ENCODE measurements at places on chromosomes 1 and 21.

GRCh38 chr1:157137408-157138219 is 581 bp downstream of the ETV3 start:
- DNase-seq: no peak

DNA sequence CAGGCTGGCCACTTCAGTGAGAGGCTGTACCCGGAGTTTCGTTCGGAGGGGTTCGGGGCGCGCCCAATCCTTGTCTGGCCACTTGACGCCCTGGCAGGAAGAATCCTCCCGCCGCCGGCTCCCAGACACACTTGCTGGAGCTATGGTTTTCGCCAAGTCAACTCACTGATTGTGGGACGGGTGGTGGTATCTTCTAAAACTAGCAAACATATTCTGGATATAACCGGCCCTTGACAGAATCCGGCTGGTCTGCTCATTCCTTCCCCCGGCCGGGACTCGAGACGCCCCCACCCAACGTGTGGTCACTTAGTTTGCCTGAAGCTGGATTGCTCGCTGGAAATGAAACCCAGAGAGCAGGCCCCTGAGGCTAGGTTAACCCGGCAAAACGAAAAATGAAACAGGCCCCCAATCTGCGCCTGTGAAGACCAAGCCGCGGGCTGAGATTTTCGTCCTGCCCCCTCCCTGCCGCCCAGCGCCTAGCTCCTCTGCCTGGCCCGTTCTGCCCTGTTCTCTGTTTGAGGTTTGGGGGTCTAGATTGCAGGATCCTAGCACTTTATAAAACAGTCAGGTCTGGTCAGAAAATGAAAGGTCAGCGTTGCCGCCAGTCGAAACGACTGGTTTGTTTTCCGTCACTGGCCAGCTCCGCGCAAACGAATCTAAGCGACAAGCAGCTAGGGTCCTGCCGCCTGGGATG is 4.6 kb downstream of the GFI1 start:
- no peak for DNase-seq

DNA sequence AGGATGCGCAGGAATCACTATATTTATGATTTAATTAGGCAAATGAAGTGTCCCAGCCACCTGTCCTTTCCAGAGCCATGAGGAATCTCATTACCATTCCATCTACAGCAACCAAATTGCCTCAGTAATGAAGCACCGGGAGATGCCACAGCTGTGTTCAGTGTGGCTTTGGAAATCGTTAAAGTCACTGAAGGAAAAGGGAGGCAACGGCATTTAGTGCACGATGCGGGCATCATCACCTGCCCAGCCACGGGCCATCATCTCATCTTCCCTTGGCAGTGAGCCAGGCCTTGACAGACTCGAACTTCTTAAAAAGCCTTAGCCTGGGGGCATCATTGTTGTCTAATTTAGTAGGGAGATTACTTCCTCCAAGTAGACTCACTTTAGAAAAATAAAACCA is 67.8 kb downstream of the CNIH3 start:
- no peak for DNase-seq

- no peak for DNase-seq
These were observed 9.6 kb downstream of the SLC37A1 start for GRCh38 chr21:42523211-42523610.

DNA sequence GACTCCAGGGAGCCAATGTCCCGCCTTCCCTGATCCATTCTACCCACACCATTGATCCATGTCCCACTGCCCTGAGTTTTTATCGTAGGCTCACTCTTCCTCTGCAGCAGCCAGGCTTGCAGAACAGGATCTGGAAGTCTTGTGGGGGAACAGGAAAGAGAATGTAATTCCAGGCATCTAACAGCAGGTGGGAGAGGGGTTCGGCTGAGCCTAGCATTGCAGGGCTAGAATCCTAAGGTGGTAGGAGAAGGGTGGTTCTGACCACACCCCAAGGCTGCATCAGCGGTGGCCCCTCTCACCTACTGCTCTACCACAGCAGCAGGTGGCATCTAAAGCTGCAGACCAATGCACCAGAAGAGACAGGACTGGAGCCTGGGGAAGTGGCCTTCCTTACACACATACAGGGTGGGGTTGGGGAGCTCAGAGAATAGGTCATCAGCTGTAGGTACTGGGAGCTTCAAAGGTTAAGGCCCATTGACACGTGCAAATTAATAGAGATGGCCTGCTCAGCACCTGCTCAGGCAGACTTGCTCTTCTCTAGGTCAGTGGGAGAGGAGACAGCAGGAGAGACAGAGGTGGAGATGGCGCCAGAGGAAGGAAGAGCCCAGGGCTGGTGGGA is 20.5 kb downstream of the KNCN start:
- no peak for DNase-seq

DNA sequence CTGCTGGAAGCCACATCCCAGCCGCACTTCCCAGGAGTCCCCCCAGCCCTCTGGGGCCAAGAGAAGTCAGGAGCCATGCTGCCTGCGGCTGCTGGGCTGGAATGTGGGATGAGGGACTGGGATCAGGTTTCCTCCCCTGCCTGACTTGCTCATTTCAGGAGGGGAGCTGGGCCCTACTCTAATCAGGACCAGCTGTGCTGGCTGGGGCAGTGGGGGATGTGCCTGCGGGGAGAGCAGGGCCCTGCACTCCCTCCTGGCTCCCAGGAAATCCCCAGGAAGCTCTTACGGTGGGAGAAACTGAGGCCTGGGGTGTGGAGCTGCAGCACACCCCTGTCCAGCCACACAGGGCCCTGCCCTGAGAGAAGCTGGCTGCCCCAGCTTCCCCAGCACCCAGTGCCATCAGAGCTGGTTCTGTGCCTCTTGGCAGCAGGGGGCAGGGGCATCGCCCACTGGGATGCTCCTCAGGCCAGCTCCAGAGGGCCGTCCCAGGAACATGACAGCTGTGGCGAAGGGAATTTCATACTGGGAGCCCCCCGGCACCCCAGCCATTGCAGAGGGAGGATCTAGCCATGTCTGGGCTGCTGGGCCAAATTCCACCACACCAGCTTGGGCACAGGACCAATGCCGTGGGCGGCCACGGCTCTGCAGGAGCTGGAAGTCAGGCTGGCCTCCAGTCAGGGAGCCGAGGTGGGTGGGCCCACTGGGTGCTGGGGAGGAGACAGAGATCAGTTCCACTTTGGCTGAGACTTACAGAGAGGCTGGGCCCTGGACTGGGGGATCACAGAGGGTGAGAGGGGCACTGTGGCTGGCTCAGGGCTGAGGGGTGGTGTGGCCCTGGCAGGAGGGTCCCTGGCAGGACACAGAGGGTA is 21.3 kb upstream of the PRSS38 start:
- DNase-seq: no peak

DNA sequence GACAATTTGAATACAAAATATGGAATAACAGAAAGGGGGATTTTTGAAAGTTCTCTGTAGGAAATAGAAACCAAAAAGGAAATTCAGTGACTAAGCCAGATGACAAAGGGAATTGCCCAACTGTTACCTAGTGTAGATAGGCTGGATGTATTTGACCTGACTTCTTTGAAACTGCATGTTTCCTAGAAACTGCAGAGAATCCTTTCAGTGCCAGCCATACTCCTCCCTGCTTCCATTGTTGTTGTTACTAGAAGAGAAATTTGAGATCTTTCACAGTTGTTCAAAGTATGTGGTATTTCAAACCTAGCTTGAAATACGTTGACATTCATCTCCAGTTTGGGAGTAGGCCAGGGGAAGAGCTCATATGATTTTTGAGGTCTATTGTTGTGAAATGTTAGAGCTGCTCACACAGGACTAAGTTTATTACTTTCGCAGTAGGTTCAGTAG is 1.8 kb upstream of the GBP5 start:
- no peak for DNase-seq

DNA sequence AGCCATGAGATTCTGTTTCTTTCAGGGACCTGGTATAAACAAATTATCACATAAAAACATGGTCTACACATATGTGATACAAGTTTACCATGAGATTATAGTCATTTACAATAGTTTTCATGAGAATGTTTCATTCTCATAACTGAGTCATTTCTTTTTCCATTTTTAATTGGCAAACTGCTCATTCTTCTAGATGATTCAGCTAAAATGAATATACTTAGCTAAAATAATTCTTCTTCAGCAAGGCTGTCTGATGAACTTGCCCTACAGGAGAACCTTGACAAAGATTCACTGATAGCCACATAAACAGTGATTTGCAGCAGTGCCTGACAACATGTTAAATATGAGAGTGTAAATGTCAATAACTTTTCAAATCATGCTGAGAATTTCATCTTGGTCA is 253.2 kb downstream of the FMN2 start:
- DNase-seq: no peak

DNA sequence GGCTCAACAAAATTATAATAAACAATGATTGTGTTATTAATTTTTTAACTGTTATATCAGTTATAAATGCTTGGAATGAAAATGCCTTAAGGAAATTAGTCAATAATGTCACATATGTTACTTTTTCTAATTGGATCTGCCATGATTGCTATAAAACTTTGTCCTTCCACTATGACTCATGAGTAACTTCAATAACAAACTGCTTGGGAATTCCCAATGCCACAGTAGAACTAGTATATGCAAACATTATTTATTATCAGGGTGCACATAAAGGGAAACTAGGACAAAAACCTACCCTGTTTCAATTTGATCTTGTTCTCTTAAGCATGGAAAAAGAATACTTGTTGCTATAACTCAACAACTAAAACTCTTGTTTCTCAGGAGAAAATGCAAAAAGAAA is 59.1 kb upstream of the PDC start:
- DNase-seq: no peak

- no peak for DNase-seq
These were observed 153.4 kb downstream of the NRIP1 start for GRCh38 chr21:14911351-14911750.

DNA sequence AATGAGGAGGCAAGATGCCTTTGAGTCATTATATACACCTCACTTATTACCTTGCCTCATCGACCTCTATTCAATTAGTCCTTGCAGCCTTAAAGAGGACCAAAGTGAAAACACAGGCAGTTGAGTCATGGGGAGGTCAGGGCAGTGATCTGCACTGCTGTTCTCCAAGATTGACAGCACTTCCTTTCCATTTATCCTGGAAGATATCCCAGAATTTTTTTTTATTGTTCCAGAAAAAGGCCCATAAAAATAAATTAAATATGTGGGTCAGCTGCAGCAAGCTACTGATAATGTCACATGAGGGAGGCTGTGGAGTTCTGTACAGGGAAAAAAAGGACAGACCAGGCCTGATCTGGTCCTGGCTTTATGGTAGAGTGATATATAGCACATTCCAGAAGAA is 33.2 kb upstream of the CDC42BPA start:
- DNase-seq: no peak

- no peak for DNase-seq
These were observed 20.4 kb upstream of the WARS2 start for GRCh38 chr1:119160866-119161265.

GRCh38 chr1:243946253-243946652 is 96.2 kb upstream of the AKT3 start:
- DNase-seq: no peak

DNA sequence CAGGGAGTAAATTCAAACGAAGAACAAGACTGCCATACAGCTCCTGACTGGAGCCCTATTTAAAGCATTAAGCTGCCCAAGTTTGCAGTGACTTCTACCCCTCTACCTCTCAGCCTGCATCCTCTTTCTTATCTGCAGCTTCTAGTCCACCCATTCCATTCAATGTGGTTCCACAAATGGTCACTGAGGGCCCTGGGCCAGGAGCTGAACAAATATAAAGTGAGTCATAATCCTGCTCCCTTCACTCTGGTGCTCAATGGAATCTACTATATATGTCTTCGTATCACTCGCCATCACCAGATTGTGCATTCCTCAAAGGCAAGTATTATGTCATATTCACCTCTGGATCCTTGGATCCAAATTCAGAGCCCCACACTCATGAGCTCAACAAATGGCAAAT is 398.7 kb downstream of the BRINP2 start:
- no peak for DNase-seq

- DNase-seq: no peak
These were observed 3.6 kb downstream of the CR1L start for GRCh38 chr1:207648334-207649209.

DNA sequence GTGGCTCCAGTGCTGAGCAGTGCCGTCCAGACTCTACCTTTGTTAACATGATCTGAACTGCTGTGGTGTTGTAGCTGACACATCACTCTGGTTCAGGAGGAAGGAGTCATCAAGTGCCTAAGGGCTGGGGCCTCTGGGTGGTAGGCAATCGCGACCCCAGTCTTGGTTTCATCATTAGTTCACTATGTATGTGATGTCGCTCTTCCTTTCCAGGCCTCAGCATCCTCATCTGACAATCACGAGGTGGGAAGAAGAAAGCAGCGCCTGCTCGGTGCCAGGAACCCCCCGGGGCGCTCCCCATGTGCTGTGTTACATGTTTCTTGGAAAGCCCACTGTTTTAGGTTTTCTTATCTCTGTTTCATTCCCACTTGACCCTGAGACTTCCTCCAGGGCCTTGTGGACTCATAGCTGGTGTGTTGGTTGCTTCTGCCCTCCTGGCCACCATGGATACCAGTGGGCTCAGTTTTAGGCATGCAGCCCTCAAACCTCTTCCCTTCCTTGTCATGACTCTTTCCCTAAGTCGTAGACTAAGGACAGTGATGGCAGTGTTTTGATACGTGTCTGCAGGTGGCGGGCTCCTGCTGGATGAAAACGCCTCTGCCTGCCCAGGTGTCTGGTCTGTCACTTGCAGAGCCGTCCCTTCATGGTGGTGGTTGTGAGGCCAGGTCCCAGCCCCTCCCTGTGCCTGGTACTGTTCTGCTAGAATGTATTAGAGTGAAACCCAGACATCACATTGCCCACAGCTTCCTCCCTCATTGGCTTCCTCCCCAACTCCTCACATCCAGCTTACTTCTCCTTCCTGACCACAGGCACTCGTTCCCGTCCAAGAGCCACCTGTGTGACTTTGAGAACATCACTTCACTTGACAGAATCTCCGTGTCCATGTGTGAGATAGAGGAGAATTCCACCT is 17.2 kb upstream of the FOXO6 start:
- DNase-seq: no peak

GRCh38 chr1:165549973-165550372 is 6.2 kb downstream of the LRRC52 start:
- no peak for DNase-seq

DNA sequence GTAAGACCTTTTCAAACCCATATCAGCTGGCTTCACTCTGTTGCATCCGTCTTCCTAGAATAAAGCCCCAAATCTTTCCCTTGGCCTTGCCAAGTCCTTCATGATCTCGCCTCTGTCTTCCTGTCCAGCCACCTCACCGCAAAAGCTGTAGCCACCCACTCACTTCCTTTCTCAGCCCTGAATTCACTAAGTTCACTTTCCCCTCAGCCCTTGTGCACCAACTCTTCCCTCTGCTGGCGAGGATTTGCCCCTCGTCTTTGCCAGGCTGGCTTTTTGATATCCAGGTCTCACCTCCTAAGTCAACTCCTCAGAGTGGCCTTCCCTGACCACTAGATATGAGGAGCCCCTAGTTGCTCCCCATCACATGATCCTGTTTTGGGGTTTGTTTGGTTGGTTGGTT is 3.9 kb upstream of the COL16A1 start:
- no peak for DNase-seq
